Fibroblast of upper back skin (primary cell): ENCODE measurements at places on chromosomes 5 and 9.

- DNase-seq = no peak
Measured at GRCh38 chr5:155794795-155795194, 532.2 kb upstream of the SGCD start.

GRCh38 chr9:21812415-21812814 lies 10.0 kb downstream of the MTAP start:
- DNase-seq = peak; percentile 21

GRCh38 chr9:111236332-111236731 lies 93.7 kb downstream of the OR2K2 start:
- peak; percentile 9 for DNase-seq

GRCh38 chr5:178454303-178454702 lies 135.9 kb downstream of the COL23A1 start:
- no peak for DNase-seq

DNA sequence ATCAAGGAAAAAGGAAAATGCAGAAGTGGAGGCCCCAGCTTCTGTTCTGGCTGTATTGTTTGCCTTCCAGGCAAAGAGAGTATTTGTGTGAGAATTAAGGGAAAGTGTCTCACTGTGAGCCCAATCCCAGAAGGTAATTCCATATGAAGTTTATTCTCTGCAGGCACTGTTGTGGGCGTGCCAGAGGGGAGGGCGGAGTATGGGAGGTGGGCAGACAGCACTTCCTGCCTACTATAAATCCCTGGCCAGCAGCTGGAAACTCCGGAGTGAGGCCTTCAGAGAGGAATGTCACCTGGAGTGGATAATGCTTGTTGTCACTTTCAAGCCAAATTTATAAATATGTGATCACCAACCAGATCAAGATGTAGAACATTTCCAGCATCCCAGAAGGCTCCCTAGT lies 209.5 kb downstream of the ARHGAP26 start:
- DNase-seq = no peak
